Activated naive CD4-positive, alpha-beta T cell treated with anti-CD3 and anti-CD28 coated beads for 36 hours (primary cell): ENCODE measurements at places on chromosomes 11 and 22. TPM values are rescaled to one million over a fixed set of nuclear protein-coding genes. Genes with fewer than 3 reads are reported as not detected.
A peak's percentile ranks its signal among the peaks of the same experiment; 100 is the strongest.

DNA sequence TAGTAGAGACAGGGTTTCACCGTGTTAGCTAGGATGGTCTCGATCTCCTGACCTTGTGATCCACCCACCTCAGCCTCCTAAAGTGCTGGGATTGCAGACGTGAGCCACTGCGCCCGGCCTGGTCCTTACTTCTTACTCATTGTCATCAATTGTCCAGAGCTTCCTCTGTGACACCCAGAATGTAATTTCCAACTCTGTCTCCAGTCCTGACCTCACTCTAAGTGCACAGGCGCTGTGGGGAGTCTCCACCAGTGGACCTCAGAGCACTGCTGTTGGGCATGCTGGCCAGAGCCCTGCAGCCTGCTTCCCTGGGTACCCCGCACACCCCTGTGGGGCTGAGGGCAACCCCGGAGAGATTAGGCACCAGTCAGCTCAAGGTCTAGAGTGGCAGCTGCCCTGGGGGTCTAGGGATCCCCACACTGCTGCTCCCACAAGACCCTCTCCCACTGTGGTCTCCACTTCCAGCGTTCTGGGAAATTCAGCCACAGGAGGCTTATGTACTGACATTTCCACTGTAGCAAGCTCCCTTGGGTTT lies 1140.3 kb downstream of the TBC1D22A start:
- no peak overlapping the region for H3K27ac ChIP-seq
- no peaks in the 10 kb centered on the region for H3K4me1 ChIP-seq
- H3K36me3 ChIP-seq, result no peaks in the 10 kb centered on the region
- no peak overlapping the region for H3K4me3 ChIP-seq
- H3K27me3 ChIP-seq, result peaks cover 6% of the 10 kb centered on the region

GRCh38 chr11:63845911-63846310 lies 7.0 kb downstream of the MARK2 start:
- H3K27ac ChIP-seq, result no peak overlapping the region
- no peak overlapping the region for H3K4me3 ChIP-seq
- H3K27me3 ChIP-seq, result no peaks in the 10 kb centered on the region
- peaks cover 10% of the 10 kb centered on the region for H3K36me3 ChIP-seq
- peaks cover 82% of the 10 kb centered on the region for H3K4me1 ChIP-seq
- DNase-seq, result no peak

MAPK8IP1 gene
- total RNA-seq, result 0.22 TPM

GRCh38 chr11:66418168-66418985 lies 2.5 kb upstream of the NPAS4 start:
- peaks cover 32% of the 10 kb centered on the region for H3K4me1 ChIP-seq
- H3K27me3 ChIP-seq, result peaks cover 52% of the 10 kb centered on the region
- peak; percentile 83 for DNase-seq
- H3K4me3 ChIP-seq, result peak overlapping the region; percentile 23
- no peak overlapping the region for H3K27ac ChIP-seq
